CD4-positive, alpha-beta T cell (primary cell): ENCODE measurements at places on chromosomes 3 and 15. TPM values are rescaled to one million over a fixed set of nuclear protein-coding genes. Genes with fewer than 3 reads are reported as not detected.
A peak's percentile ranks its signal among the peaks of the same experiment; 100 is the strongest.

DNA sequence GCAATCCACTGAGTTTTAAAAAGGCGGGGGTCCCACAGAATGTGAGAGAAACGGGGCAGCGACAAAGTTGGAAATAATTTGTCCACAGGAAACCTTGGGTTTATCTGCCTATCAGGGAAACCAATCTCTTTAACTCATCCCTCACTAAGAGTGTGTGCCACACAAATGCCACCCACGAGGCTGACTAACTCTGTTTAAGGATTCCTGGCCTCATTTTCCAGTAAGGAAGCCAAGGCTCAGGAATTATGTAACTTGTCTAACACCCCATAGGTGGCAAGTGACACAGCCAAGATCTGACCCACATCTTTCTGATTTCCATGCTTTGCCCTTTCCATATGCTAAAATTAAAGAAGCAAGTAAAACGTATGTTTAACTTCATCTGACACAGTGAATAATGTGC lies 263.2 kb downstream of the CNTN3 start:
- no peaks in the 10 kb centered on the region for H3K36me3 ChIP-seq
- H3K27me3 ChIP-seq = no peaks in the 10 kb centered on the region
- H3K4me1 ChIP-seq = no peaks in the 10 kb centered on the region

DNA sequence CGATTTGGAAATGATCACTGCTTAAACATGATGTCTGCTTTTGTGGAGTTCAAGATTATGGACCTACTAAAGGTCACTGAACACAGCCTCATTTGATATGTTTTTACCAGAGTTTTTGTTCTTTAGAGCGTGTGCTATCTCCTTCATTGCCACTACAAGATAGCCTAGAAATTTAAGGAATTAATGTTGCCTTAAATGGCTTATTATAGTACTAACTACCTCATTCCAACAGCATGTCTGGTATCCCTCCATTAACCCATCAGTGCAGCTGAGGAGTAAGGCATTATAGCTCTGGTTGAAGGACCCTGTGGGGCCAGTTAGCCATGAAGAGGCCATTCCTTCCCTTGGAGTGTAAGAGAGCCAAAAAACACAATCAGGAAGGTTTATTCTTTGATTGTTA lies 2.3 kb upstream of the FAM43A start:
- H3K4me1 ChIP-seq = peaks cover 48% of the 10 kb centered on the region
- H3K27ac ChIP-seq = no peak overlapping the region
- H3K36me3 ChIP-seq = no peaks in the 10 kb centered on the region
- DNase-seq = no peak
- H3K27me3 ChIP-seq = no peaks in the 10 kb centered on the region

GRCh38 chr3:30628901-30629590 lies 22.6 kb downstream of the TGFBR2 start:
- peak; percentile 73 for DNase-seq
- H3K27me3 ChIP-seq = no peaks in the 10 kb centered on the region

DNA sequence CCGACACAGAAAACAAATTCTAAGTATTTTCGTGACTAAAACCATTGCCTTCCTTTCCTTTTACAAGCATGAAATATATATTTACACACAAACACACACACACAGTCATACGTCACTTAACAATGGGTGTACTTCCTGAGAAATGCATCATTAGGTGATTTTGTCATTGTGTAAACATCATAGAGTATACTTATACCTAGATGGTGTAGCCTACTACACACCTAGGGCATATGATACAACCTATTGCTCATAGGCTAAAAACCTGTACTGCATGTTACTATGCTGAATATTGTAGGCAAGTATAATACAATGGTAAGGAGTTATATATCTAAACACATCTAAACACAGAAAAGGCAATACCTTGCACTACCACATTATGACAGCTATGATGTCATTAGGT lies 28.6 kb downstream of the COL6A5 start:
- DNase-seq = no peak
- no peak overlapping the region for H3K4me3 ChIP-seq
- H3K27ac ChIP-seq = no peak overlapping the region
- no peaks in the 10 kb centered on the region for H3K27me3 ChIP-seq
- no peaks in the 10 kb centered on the region for H3K36me3 ChIP-seq

- peak overlapping the region; percentile 44 for H3K4me3 ChIP-seq
- peaks cover 46% of the 10 kb centered on the region for H3K27me3 ChIP-seq
- DNase-seq = no peak
- H3K36me3 ChIP-seq = no peaks in the 10 kb centered on the region
- H3K27ac ChIP-seq = no peak overlapping the region
Observed at GRCh38 chr3:179450901-179451264, 387 bp downstream of the GNB4 start.

LRRC31 gene
- total RNA-seq = not detected

CLDN18 gene
- total RNA-seq = not detected

- H3K4me3 ChIP-seq = no peak overlapping the region
- no peaks in the 10 kb centered on the region for H3K36me3 ChIP-seq
- no peaks in the 10 kb centered on the region for H3K27me3 ChIP-seq
- no peak overlapping the region for H3K27ac ChIP-seq
Observed at GRCh38 chr3:29312960-29313452, 32.1 kb downstream of the RBMS3 start.

LOXL1 gene
- total RNA-seq = 3.0 TPM

CA12 gene
- total RNA-seq = not detected

DNA sequence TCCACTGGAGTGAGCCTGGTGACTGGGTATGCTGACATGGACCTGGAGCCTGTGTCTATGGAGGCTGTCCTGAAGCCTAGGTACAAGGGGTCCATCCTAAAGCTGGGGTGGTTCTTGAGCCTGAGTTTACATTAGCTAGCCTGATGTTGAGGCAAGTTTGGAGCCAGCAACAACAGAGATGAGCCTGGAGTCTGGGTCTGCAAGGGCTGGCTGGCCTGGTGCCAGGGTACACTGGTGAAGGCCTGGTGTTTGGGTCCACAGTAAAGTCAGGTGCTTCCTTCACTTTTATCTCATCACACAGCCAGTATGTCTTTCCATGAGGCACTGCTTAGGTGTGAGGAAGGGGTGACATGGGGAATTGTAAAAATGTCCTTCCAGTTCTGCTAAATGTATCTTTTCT lies 49.5 kb downstream of the TP63 start:
- H3K4me1 ChIP-seq = no peaks in the 10 kb centered on the region
- no peaks in the 10 kb centered on the region for H3K27me3 ChIP-seq
- no peak for DNase-seq
- H3K27ac ChIP-seq = no peak overlapping the region
- H3K4me3 ChIP-seq = no peak overlapping the region

GRCh38 chr15:60507596-60508424 lies 28.9 kb upstream of the ICE2 start:
- DNase-seq = peak; percentile 43
- no peak overlapping the region for H3K27ac ChIP-seq
- H3K27me3 ChIP-seq = no peaks in the 10 kb centered on the region
- peaks cover 19% of the 10 kb centered on the region for H3K4me1 ChIP-seq

DNA sequence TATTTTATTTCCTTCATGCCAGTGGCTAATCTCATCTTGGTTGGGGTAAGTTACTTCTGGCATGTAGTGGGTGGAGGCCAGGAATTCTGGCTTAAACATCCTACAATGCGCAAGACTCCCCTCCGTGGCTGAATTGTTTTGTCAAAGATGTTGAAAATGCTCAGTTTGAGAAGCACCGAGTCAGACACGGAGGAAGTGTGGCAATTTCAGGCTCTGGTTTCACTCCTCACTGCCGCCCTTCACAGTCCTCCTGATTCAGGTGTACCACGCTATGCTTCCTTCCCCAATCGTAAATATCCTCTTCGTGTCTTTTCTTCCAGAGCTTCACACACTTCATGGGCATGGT lies 150.7 kb downstream of the OPA1 start:
- H3K36me3 ChIP-seq = no peaks in the 10 kb centered on the region
- no peaks in the 10 kb centered on the region for H3K27me3 ChIP-seq
- no peak overlapping the region for H3K4me3 ChIP-seq
- no peak overlapping the region for H3K27ac ChIP-seq

GRCh38 chr3:125121246-125122010 lies 65.6 kb upstream of the HEG1 start:
- no peaks in the 10 kb centered on the region for H3K27me3 ChIP-seq
- no peaks in the 10 kb centered on the region for H3K36me3 ChIP-seq
- no peak overlapping the region for H3K4me3 ChIP-seq
- peak; percentile 45 for DNase-seq
- no peak overlapping the region for H3K27ac ChIP-seq
- peaks cover 32% of the 10 kb centered on the region for H3K4me1 ChIP-seq

- no peaks in the 10 kb centered on the region for H3K4me1 ChIP-seq
- H3K27me3 ChIP-seq = no peaks in the 10 kb centered on the region
- H3K27ac ChIP-seq = no peak overlapping the region
- DNase-seq = no peak
- no peak overlapping the region for H3K4me3 ChIP-seq
Observed at GRCh38 chr15:27662892-27663291, 436.2 kb downstream of the OCA2 start.

DNA sequence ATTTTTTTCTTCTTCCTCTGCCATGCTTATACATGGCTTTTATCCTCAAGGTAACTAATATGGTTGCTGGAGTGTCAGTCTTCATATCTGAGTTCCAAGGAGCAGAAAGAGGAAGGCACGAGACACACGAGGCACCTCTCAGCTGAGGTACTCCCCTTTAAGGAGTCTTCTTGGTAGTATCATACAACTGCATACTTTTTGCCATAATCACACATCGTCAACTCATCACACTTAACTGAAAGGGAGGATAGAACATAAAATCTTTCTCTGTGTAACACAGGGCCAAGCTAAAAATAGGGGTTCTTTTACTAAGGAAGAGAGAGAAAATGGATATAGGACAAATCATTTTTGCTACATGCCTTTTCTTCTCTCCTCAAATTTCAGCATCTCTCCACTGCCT lies 104.2 kb downstream of the OXSM start:
- no peaks in the 10 kb centered on the region for H3K27me3 ChIP-seq
- no peaks in the 10 kb centered on the region for H3K36me3 ChIP-seq
- no peak overlapping the region for H3K27ac ChIP-seq
- H3K4me3 ChIP-seq = no peak overlapping the region
- no peaks in the 10 kb centered on the region for H3K4me1 ChIP-seq
- DNase-seq = no peak

TNFAIP8L3 gene
- not detected for total RNA-seq

DNA sequence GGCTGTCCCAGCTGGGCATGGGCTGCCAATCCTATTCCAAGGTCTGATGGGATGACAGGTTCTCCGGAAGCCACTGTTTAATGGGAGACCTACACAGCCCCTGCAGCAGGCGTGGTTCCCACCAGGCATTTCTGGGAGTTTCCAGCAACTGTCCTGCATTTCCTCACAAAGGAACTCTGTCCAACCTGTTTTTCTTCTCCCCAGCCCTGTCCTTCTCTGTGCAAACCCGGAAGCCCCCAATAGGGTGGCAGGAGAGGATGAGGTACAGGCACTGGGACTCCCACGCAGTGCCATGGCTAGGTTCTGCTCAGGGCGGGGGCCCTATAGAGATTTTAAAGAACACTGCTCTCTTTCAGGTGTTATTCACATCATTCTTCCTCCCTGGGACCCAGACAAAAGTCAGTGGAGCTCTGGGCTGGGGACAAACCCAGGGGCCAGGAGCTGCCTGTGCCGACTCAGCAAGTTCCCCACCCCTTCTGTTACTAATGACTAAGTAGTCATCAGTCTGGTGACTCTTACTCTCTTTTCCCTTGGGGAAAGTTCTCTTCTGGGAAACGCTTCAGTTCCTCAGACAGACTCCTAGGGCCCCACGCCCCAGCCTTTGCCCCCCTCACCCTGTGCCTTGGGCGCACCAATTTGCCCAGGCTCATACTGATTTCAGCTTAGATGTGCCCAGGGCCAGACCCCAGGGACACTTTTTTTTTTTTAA lies 97.7 kb downstream of the CD47 start:
- no peak for DNase-seq
- H3K27ac ChIP-seq = no peak overlapping the region
- peaks cover 10% of the 10 kb centered on the region for H3K4me1 ChIP-seq
- H3K27me3 ChIP-seq = no peaks in the 10 kb centered on the region

DNA sequence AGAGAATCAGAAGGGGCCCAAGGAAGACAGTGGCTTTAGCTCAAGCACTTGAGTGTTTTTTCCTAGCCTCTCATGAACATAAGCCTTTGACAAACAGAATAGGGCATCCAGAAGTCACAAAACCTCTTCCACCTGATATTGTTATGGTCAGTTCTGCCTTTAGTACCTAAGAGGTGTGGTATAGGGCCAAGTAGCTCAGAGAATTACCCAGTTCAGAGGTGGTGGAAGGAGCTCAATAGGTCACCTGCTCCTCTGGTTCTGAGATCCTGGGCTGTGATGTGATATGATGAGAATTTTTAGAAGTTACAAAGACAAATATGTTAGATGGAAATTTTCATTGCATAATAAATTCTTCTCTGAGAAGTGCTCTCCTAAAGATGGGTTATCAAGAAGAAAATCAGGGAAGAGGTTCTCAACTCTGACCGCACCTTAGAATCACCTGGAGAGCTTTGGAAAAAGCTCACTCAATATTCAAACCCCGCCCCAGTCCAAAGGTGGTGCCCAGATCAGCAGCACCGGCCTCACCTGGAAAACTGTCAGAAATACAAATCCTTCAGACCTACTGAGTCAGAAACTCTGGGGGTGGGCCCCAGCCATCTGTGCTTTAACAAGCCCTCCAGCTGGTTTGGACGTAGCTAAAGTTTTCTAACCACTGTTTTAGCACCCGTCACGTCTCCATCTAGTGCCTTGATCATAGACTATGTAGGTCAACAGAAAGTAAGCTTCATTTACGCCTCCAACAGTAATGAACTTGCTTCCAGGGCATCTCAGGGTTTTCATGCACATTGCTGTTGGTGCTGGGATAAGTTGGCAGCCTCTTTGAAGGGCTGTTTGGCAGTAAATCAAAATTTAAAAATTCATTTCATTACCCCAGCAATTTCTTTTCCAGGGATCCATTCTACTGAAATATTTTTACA lies 101.3 kb downstream of the MYH15 start:
- no peak overlapping the region for H3K4me3 ChIP-seq
- H3K27me3 ChIP-seq = no peaks in the 10 kb centered on the region
- no peak for DNase-seq
- no peak overlapping the region for H3K27ac ChIP-seq
- no peaks in the 10 kb centered on the region for H3K36me3 ChIP-seq

DNA sequence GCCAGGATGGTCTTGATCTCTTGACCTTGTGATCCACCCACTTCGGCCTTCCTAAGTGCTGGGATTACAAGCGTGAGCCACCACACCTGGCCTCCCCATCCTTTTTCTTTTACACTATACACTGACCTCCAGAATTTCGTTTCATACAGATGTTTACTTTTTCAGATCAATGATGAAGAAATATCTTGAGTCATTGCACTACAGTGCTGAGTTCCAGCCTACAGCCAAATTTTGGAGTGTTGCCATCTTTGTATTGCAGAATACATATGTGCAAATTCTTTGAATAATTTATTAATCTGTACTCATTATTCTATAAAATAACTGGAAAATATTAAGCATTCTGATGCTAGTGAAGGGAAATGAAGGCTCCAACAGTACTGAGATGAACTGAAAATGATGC lies 12.5 kb downstream of the ZPLD1 start:
- H3K36me3 ChIP-seq = no peaks in the 10 kb centered on the region
- H3K4me3 ChIP-seq = no peak overlapping the region
- H3K27ac ChIP-seq = no peak overlapping the region
- no peaks in the 10 kb centered on the region for H3K4me1 ChIP-seq
- no peak for DNase-seq
- peaks cover 5% of the 10 kb centered on the region for H3K27me3 ChIP-seq
